ENCODE measurements at places on chromosomes 11 and 22.

DNA sequence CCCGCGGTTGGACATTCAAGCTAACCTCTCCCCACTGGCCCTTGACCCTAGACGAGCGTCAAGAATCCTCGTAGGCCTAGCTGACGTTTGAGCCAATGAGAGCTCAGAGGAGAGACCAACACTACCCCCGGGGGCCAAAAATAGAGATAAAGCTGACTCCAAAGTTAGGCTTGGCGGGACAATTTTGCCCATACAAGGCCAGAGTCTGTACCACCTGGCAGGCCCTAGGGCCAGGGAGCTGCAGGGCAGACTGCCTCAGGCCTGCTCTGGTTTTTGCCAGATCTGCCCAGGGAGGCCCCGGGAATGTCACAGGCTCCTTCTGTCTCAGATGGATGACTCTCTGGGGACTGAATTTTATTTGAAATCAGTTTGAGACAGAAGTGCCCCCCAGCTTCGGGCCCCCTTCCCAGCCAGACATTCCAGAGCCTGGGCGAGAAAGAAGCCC, 40.8 kb upstream of the ACCSL start:
- DNase-seq, result no peak

- no peak for DNase-seq
These were observed 5.4 kb downstream of the SLC25A45 start for GRCh38 chr11:65377036-65377435.

DNA sequence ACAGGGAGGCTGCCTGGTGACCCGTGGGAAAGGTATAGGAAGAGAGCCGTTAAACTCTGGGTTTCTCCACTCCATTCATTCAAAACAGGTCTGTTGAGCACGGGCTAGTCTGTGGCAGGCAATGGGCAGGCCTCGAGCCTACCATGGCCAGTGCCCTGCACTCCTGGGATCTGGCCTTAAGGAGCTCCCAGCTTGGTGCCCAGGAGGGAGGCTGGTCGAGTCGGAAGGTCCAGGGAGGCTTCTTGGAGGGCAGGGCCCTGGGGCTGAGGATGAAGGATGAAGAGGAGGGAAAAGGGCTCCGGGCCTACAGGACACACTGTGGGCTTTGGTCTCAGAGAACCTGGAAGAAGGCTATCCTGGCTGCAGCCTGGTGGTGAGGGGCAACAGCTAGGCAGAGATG, 41.9 kb upstream of the MN1 start:
- DNase-seq, result no peak

DNA sequence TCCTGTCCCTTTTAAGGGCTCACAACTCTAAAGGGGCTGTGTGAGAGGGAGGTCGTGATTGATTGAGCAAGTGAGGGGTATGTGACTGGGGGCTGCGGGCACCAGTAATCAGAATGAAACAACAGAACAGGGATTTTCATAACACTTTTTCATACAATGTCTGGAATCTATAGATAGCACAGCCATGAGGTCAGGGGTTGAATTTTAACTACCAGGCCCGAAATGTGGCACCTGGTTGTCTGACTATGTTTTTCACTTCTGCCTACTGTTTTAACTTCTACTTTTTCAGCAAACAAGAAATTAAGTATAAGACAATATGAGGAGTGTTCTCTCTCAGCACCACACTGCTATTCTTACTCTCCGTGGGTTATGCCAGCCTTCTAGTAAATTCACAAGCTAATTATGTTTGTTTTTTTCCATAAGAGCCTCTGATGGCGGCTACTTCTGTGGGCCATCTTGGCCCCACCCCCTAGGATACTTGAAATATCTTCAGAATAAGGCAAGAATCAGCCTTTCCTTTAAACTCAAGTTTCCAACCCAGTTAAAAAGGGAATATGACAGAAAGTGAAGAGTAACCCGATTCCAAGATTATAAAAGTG, 552.8 kb upstream of the CHORDC1 start:
- DNase-seq, result no peak

GRCh38 chr11:122441666-122442035, 213.9 kb upstream of the UBASH3B start:
- no peak for DNase-seq

DNA sequence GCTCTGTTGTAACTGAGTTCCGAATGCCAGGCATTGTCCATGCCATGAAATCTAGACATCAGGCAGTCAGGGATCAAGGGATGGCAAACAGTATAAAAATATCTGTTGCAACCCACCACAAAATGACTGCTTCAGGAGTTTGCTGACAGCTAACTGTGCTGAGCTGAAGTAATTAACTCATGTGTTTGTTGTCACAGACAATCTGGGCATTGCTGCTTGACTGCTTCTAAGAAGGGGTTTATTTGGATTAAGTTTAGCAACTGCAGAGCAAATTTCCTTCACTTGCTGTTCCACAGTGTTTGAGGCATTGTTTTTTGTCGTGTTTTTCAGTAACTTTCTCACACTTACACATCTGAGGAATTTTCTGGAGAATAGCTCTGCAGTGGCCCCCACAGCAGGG, 30.4 kb downstream of the BSX start:
- no peak for DNase-seq

DNA sequence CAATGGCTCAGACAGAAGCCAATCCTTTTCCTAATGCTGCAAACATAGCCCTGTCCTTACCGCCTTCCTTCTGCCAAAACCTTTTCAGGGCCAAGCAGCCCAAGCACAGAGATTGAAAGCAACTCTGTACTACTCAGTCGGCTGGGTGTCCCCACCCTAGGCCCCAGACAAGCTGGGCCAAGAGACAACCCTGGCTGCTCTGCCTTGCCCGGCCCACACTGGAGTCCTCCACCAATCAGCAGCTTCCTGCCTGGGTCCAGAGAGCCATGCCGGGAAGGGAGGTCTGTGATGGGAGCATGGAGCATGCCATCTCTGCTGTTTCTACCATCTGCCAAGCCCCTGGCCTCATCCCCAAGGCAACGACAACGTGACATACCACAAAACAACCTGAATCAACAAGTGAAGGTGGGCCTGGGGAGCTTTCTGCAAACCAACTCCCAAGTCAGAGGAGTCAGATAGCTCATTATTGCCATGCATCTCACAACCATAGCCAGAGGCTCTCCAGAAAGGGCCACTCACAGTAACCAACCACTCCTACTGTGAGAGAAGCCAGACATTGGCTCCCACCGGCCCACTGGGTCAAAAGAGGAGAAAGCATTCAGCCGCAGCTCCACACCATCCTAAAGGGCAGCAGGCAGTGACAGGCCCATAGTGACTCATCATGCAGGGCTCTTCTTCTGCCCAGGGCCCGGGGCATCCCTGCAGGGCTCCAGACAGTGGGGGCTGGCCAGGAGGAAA, 18.2 kb downstream of the PATZ1 start:
- no peak for DNase-seq

- DNase-seq, result no peak
These were observed 294.2 kb upstream of the ANO3 start for GRCh38 chr11:26037716-26038115.

DNA sequence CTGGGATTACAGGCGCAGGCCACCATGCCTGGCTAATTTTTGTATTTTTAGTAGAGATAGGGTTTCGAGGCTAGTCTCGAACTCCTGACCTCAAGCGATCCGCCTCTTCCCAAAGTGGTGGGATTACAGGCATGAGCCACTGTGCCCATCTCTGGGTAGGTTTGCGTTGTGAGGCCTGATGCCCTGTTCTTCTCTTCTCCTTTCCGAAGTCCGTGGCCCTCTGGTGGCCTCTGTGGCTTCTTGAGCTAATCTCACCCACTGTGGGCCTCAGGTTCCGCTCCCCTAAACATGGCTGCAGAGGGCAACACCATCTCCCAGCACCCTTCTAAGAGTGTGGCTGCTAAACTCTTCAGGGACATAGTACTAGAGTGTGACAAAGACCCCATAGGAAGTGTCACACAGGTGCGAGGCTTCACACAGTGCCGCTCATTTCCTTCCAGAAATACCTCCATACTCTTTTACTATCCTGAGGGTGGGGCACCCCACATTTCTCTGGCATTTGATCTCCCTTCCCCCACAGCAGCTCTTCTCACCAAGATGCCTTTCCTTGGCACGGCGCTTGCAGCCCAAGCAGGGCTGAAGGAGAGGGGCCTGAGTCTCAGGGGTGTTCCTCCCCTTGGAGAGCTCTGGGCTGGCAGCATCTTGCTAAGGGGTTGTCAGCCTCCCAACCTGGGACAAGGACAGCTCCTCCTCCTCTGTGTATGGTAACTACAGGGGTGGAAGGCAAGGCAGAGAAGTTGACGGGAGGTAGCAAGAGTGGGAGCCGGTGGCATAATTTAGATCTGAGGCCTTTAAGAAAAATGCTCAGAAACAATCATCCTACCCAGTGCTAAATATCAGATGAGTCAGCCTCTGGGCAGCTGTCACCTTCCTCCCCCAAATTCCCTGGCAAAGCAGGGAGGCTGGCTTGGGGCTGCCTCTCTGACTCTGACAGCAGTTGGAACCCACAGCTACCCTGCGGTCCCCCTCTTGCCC, 6.1 kb downstream of the THY1 start:
- no peak for DNase-seq

DNA sequence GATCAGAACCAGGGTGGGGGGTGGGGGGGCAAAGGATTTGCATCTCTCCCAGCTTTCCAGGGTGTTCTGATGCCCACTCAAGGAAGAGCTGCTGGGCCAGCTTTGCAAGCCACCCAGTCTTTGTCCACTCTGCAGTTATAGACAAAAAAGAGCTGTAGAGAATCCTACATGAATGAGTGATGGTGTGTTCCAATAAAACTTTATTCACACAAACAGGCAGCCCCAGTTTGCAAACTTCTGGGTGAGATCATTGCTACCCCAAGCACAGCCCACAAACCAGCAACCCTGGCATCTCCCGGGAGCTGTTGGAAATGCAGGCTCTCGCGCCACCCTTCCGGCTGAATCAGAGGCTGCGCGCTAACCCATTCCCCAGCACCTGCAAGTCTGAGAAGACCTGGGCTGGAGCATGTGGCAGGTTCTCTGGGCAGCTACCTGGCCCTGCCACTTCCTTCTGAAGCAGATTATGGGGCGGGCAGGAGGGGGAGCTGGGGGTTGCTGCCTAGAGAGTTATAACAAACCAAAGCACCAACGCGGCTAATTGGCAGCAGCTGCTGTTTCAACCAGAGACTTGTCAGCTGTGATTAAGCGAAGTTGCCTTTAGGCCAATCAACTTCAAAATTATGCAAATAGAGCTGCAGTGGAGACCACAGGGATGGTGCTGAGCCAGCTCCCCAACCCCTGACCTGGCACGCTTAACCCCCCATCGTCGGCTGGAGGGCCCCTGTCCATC, 3.8 kb upstream of the SHISAL1 start:
- DNase-seq, result no peak

GRCh38 chr11:8067567-8067928, 13.5 kb upstream of the TUB start:
- no peak for DNase-seq

GRCh38 chr11:127252321-127252720, 251.8 kb upstream of the KIRREL3 start:
- no peak for DNase-seq

DNA sequence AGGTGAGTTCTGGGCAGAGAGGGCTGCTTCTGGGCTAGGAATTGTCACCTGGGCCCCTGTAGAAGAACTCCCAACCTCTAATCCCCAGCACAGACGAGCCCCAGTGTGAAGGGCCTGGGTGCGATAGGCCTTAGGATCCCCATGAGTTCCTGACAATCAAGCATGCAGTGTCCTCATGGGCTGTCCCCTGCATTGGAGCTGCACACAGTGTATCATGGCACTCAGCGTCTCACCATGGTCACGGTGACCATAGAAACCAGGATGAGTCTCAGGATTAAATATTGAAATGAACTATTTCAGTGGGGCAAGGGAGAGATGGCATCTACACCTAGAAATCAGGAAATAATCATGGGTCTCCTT, 292 bp downstream of the SCGB2A1 start:
- no peak for DNase-seq

GRCh38 chr11:763073-763463, 14.2 kb downstream of the GATD1 start:
- DNase-seq, result no peak

DNA sequence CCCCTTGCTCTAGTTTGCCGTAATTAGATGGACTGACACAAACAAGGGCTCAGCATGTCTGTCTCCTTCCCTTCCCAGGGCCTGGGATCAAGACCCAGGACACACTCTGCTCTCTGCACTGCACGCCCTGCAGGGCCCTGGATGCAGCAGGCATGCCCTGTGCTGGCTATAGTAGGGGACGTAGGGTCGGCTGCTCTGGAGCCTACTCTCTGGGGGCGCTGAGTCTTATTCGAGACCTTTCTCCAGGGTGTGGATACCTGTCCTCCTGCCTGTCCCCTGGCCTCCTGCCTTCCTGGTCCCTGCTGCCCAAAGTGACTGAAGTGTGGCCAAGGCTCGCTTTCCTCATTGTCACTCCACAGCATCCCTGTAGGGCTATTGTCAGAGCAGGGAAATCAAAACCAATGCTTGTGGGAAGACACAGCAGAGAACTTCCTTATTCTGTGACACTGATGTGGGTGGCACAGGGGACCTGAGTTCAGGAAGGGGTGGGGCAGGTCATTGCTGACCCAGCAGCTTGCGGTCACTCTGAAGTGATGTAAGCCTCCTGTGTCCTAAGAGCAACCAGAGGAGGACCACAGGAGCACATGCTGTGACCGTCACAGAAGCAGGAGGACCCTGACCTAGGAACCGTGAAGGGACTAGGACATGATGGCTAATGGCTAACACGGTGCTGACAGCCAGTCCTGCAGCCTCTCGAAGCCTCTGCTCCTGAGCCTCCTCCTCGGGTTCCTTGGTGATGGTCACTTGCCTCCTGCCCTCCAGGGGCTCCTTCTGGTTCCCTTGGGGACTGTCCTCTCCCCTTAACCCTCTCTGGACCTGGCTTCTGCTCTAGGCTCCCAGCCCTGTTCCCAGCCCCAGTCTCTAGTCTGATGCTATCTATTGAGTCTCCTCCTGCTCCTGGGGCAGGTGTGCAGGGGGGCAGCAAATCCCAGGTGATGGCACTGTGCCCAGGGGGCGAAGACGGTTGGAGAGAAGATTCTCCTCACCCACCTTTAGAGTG, 10.3 kb downstream of the APOBEC3A start:
- DNase-seq, result no peak

GRCh38 chr22:35598396-35598710, 18.8 kb downstream of the MB start:
- no peak for DNase-seq

GRCh38 chr11:110951037-110951949, 239.1 kb upstream of the ARHGAP20 start:
- DNase-seq, result no peak

GRCh38 chr11:67178421-67178820, 59.4 kb downstream of the KDM2A start:
- no peak for DNase-seq

GRCh38 chr11:93942176-93942575, 79.0 kb upstream of the HEPHL1 start:
- no peak for DNase-seq

GRCh38 chr11:42054351-42054900, 595.0 kb upstream of the LRRC4C start:
- no peak for DNase-seq

GRCh38 chr11:123479048-123479837, 49.2 kb downstream of the GRAMD1B start:
- DNase-seq, result no peak

GRCh38 chr11:12408156-12408770, 30.9 kb downstream of the PARVA start:
- no peak for DNase-seq

GRCh38 chr11:59243633-59244032, 30.9 kb upstream of the MPEG1 start:
- DNase-seq, result no peak

GRCh38 chr22:29348956-29349355, 33.5 kb upstream of the RASL10A start:
- no peak for DNase-seq
